ENCODE measurements at places on chromosomes 1 and 21.

GRCh38 chr1:23960291-23961020 is 828 bp downstream of the PNRC2 start:
- DNase-seq: no peak

- DNase-seq: no peak
Measured at GRCh38 chr21:16421007-16421406, 691.2 kb downstream of the USP25 start.

- DNase-seq: no peak
Measured at GRCh38 chr1:40532062-40532389, 589 bp downstream of the ZNF684 start.

DNA sequence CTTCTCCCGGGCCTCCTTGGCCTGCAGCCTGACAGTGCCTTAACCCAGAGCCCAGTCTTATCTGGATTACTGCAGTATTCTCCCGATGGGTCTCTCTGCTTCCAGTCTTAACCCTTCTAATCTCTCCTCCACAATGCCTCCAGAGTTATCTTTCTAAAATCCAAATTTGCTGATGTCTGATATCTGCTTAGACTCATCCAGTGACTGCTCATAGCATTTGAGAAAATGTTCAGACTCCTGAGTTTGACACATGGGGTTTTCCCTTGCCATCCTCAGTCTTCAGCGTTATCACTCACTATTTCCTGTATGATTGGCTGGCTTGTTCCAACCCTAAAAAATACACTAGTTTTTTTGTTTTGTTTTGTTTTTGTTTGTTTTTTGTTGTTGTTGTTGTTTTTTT is 102.0 kb downstream of the FMN2 start:
- no peak for DNase-seq

DNA sequence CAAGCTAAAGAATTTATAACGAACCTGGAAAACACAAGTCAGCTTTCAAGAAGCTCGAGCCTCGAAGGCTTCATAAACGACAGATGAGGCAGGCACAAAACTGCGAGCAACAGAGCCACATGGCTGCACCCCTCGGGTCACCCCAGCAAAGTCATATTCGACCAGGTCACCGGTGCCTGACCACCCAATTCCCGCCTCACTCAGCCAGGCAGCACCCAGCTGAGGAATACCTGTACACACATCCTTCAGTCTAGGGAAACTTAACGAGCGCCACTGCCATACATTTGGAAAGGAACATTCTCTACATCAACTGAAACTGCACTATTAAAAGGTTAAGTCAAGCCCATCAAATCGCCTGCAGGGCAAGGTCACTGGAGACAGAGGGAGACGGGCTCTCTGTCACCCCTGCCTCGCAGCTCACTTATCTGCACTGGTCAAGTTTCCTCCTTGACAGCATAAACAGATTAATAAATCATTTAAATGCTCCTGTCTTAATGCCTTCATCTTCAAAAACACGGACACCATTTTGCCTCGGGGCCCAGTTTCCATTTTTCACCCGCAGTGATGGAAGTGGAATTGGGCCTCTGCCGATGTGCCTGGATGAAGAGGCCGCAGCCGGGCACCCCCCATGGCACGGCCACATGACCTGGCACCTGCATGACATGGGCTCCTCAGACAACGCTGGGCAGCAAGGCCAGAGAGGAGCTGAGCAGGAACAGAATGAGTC is 20.6 kb downstream of the NPHP4 start:
- DNase-seq: no peak

GRCh38 chr1:204623894-204624361 is 61.6 kb downstream of the LRRN2 start:
- DNase-seq: no peak

GRCh38 chr21:38202811-38203210 is 54.0 kb upstream of the KCNJ15 start:
- no peak for DNase-seq

GRCh38 chr1:165109013-165109412 is 247.5 kb downstream of the LMX1A start:
- DNase-seq: no peak

- DNase-seq: no peak
Measured at GRCh38 chr1:71307451-71307850, 226.6 kb upstream of the ZRANB2 start.

DNA sequence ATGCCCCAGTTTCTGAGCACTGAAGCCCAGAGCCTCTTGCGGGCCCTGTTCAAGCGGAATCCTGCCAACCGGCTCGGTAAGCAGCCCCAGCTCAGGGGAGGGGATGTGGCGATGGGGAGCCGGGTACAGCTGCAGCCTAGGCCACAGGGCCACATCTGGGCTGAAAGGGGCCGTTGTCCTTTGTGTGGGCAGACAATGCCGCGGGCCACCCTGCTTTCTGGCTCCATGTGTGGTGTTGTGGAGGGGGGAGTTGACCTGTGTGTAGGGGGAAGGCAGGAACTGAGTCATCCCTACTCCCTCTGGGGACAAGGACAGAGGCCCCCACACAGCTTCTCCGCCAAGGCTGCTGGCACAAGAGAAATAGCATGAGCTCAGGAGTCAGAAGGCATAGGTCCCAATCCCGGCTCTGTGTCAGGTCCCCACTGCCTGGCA is 26.0 kb downstream of the RPS6KA1 start:
- no peak for DNase-seq

GRCh38 chr1:85375493-85375892 is 89.5 kb downstream of the DDAH1 start:
- no peak for DNase-seq

GRCh38 chr1:8189931-8190483 is 127.9 kb upstream of the SLC45A1 start:
- no peak for DNase-seq

DNA sequence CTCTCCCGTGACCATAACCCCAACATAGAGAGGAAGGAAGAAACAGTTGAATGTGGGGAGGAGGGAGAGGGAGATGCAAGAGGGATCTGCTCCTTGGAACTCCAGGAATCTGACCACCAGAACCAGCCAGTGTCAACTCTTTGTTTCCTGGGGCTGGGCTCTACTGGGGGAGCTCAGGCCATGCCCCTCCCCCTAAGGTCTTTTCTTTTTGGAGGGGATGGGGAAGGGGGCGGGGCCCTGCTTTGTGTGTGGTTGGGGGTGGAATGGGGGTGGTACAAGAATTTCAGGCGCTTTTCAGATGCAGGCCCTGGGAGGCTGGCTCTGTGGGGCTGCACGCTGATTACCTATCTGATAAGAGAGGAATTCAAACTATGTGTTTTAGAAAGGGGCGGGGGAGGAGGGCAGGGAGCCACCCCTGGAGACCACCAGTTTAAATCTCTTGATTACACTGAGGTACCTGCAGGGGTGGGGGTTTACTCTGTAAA is 8.3 kb downstream of the LIN28A start:
- DNase-seq: no peak

GRCh38 chr1:89728381-89728780 is 92.5 kb upstream of the LRRC8D start:
- no peak for DNase-seq

DNA sequence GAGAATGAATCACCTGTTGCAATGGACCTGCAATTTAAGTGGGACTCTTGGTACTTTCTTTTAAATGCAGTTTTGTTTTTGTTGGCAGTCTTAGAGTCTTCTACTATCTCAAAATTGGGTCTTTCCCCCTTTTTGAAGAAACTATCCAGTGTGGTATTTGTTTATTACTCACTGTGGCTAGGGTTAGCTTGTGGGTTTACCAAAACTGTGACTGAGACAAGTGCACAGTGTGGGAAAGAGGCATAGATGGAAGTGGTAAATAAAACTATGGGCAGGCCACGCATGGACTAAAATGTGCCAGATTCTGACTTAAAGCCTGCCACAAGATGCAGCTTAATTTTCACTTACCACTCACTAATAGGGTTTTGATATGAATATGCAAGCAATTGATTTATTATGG is 1441.7 kb downstream of the PLA2G4A start:
- DNase-seq: no peak

DNA sequence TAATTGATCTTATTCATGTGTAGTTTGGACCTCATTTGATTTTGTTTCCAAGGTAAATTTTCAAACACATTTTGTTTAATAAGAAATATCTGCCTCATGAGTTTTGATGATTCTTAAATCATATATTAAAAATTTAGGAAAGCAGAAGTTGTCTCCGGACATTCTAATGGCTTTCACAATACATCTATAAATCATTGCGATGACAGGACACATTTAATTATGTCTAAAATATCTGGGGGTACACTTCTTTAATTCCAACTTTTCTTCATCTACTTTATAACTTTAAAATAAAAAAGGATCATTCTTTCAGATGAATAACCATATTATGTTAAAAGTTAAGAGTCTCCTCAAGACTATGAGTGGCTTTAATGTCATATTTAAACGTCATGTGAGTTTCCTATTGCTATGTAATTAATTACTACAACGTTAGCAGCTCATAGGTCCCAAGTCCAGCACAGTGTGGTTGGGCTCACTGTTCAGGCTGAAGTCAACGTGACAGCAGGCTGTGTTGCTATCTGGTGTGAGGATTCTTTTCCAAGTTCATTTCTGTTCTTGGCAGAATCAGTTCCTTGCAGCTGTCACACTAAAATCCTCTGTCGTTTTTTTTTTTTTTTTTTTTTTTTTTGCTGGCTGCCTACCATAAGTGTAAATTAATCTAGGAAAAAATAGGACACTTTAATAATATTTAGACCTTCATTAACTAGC is 893.5 kb downstream of the LTN1 start:
- DNase-seq: no peak

DNA sequence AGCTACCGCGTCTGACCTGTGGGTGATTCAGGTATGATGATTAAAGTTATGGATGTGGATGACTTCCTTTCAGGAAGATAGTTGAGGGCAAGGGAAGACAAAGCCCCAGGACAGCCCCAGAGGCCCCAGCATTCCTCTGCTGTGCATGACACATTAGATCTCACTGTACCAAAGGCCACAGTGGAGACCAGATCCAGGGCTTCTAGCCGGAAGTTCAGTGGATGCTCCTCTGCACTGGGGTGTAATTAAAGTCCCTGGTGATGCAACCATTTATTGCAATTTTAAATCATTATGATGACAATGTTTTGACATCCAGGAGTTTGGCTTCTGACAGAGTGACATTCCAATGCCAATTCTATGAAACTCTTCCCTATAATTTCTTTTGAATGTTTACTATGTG is 5.0 kb downstream of the C4BPA start:
- no peak for DNase-seq

DNA sequence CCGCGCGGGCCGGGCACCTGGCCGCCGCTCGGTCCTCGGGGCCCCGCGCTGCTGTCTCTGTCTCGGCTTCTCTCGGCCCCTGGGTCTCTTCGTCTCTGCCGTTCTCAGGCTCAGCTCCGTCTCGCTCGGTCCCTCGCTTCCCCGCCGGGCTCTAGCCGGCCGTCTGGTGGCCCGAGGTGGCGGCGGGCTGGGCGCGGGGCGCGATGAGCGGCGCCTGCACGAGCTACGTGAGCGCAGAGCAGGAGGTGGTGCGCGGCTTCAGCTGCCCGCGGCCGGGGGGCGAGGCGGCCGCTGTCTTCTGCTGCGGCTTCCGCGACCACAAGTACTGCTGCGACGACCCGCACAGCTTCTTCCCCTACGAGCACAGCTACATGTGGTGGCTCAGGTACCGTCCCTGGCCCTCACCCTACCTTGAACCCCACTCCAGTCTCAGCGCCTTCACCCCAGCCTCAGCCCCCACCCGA is 355 bp downstream of the SHISAL2A start:
- DNase-seq: no peak

GRCh38 chr1:41343790-41344699 is 17.2 kb upstream of the FOXO6 start:
- DNase-seq: peak; percentile 31

DNA sequence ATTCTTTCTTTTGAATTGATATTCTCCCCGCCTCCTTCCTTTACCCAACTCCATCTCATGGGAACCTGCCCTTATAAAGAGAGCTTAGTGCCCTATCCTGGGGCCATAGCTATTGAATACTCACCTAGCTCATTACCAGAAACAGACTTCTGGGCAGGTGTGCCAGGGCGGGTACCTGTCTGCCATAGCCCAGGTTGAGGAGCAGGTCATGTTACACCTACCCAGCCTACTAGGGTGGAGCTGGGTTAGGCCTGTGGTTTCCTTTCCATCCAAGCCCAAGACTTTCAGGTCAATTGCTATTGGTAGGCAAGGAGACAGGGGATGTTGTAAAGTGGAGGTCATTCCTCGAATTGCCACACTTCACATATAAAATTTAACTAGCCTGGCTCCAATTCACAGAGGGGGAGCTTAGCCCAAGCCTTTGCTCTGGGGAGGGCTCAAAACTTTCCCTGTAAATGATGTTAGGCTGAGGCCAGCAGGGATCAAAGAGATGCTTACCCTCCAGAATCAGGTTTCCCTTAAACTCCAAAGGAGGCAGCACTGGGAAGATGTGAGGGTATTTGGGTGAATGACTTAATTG is 87.1 kb upstream of the IPO9 start:
- no peak for DNase-seq

DNA sequence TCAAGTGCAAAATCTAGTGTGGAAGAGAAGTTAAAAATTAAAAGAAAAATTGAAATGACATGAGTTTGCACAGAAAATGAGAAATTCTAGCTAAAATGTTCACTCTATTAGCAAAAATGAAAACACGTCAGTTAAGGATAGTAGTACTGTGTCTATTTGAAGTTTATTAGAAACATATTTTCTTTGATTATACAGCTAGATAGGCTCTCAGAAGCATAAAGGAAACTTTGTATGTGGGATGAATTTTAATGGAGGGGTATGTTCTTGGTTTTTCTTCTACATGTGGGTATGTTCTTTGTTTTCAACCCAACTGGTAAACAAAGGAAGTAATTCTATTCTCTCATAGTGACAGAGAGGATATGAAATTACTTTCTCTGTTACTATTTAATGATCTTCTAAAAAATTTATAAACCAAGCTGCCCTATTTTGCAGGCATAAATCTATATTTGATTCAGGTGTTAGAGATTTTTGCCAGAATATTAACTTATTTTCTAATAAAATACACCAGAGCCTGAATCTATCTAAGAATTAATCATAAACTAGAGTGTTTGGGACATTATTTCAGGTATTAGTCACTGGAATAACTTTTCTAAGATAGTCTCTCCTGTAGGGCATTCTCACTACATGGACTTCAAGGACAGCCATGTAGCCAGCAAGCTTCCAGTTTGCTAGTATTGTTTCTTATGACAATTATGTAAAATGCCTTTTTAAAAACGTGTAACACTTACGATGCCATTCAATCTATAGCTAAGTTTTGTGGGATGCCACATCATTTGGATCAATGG is 15.8 kb downstream of the GPSM2 start:
- DNase-seq: no peak

DNA sequence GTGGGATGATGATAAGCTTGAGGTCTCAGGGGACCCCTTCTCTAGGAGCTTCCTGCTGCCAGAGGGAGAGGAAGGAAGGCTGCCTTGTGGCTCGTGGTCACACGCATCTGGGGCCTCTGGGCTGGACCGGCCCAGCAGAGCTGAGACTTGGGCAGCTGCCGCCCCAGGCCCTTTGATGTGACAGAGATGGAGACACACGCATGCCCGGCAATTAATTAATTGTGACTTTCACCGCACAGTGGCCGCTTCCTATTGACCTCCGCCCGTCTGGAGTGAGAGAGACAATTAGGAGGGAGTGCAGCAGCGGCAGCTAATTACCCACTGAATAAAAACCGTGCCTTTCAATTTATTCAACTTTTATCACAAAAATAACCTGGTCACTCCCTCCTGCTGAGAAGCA is 16.6 kb upstream of the C1QA start:
- DNase-seq: no peak

- no peak for DNase-seq
Measured at GRCh38 chr1:18922848-18923755, 20.7 kb upstream of the ALDH4A1 start.

GRCh38 chr1:53598966-53599365 is 139.8 kb downstream of the DMRTB1 start:
- no peak for DNase-seq
